Hair follicle dermal papilla cell (primary cell): ENCODE measurements at places on chromosomes 4 and X. TPM values are rescaled to one million over a fixed set of nuclear protein-coding genes. Genes with fewer than 3 reads are reported as not detected.

FMR1NB gene
- not detected in 2 replicates for total RNA-seq

RNF113A gene
- 12.8 and 12.9 TPM in 2 replicates for total RNA-seq

ERVMER34-1 gene
- total RNA-seq = 0.12 and 0.16 TPM in 2 replicates

MAGEA4 gene
- not detected in 2 replicates for total RNA-seq

FRMPD3 gene
- under 0.01 TPM in 2 replicates for total RNA-seq

OTC gene
- total RNA-seq = not detected in 2 replicates

STPG2 gene
- total RNA-seq = 0.12 and 0.32 TPM in 2 replicates

PCSK1N gene
- total RNA-seq = 0.49 and 0.65 TPM in 2 replicates

TMEM150C gene
- total RNA-seq = 2.2 and 3.6 TPM in 2 replicates

FAM149A gene
- total RNA-seq = 1.8 and 4.1 TPM in 2 replicates
